RPMI7951 (cell line): ENCODE measurements at places on chromosomes 16 and 17.

- DNase-seq = peak; percentile 65
Observed at GRCh38 chr16:4393240-4393600, 21.6 kb downstream of the VASN start.

- DNase-seq = no peak
Observed at GRCh38 chr17:62724398-62725146, 83.5 kb downstream of the MARCHF10 start.

GRCh38 chr17:44623070-44623725 lies 33.1 kb upstream of the MEIOC start:
- peak; percentile 21 for DNase-seq

GRCh38 chr17:45139533-45139920 lies 4.0 kb downstream of the ACBD4 start:
- DNase-seq = no peak

GRCh38 chr17:79986411-79987186 lies 49.1 kb downstream of the TBC1D16 start:
- DNase-seq = peak; percentile 91

GRCh38 chr17:41734139-41734948 lies at the start of gene HAP1:
Gene HAP1, minus strand, starts transcription at chr17:41734643. Its CDS starts 9 bp downstream, at chr17:41734634.
- DNase-seq = no peak

DNA sequence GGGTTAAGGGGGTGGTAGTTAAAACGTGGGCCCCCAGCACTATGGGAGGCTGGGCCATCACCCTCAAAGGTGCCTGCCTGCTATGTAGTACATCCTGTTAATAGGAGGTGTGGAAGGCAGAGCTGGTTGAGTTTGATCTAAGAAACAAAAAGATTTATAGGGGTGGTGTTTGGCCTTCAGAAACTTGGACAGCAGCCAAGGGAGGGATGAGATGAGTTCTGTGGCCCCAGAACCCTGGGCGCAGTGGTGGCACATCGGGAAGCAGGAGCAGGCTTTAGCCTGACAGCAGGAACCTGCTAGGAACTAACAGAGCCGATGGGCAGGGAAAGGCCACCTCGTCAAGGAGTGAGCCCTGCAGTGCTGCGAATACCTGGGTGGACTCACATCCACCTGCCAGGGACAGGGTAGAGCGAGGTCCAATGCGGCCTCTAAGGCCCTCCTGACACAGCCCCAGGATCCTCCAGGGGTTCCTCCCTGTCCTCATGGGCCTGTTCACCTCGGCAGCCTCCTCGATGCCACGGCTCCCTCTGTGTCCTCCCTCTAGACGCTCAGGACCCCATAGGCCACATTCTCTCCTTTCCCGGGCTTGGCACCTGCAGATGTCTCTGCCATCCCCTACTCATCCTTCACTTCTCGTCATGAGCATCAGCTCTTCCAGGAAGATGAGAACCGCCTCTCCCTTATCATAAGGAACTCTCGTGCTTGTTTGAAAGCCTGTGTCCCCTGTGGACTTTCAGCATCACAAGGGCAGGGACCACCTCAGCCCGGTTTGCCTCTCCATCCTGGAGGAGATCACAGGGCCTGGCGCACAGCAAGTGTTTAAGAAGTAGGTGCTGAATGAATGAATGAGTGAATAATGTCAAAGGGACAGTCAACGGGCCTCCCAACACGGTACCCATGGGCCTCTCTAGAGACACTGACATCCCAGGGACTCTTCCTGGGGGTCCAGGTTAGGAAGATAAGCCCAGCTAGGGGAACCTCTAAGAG lies 103.5 kb upstream of the TNRC6C start:
- no peak for DNase-seq

DNA sequence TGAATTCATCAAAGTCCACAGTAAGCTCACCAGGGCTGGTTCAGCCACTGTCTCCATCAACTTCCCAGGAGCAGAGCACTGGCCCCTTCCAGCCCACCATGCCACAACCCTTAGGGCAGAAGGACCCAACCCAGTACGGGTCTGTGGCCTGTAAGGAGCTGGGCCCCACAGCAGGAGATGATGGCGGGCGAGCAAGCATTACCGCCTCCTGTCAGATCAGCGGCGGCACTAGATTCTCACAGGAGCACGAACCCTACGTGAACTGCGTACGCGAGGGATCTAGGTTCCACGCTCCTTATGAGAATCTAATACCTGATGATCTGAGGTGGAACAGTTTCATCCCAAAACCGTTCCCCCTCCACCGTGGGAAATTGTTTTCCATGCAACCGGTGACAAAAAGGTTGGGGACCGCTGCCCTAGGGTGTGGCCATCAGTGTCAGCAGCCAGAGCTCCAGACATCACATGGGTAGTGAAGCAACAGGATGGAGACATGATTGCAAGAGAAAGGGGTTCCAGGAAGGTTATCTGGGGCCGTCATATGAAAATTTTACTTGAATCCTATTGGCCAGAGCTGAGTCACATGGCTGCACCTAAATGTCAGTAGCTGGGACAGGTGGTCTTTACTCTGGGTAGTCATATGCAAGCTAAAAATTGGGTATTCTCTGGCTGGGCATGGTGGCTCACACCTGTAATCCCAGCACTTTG lies 12.4 kb upstream of the SLC25A19 start:
- DNase-seq = no peak

GRCh38 chr17:64772845-64773299 lies 110.8 kb upstream of the SMURF2 start:
- DNase-seq = no peak

DNA sequence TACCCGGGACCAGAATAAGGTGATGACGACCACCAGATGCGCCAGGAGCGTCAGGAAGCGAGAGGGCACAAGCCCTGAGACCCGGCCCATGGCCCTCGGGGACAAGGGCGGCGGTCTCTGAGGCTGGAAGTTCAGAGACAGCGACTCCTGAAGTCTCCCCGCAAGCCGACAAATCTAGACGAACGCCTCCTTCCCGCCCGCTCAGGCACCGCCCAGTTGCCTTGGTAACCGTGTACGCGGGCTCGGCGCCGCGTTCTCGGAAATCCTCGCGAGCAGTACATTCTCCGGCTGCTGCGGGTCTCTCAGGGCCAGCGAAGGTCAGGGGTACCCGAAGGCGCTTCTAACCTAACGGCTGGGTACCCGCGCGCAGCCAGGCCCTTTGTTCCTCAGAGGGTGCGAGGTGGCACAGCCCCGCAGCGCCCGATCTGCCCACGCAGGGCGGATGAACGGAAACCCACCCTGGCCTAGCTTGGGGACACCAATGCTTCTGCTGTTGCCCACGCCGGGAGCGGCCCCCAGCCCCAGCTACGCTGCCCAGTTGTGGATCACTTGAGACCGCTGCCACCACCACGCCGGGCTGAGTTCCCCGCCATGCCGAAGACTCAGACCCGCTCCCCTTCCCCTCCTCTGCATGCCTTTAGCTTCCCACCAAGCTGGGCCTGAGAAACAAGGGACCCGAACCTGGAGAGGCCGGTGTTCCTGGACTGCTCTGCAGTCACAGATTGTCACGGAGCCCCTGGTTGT lies at the start of gene TMEM107:
TSS of gene TMEM107 (minus strand) at position 184 of the 744 bp plus-strand sequence. CDS start at position 90, 94 bp downstream.
- peak; percentile 82 for DNase-seq

DNA sequence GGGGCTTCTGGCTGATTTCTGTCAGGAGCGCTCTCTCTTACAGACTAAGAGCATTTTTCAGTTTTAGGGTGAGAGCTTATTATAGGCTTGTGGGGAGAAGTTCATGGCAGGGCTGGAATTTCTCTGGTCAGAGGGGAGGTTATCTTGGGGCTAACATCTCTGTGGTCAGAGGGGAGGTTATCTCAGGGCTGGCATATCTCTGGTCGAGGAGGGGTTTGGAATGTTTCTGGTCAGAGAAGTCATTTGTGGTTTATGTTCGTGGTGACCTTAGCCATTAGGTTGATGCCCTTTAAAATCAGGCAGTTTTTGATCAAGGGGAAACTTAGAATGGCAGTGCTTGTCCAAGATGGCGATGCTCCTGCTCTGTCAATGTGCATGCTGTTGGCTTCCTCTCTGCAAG lies 10.8 kb upstream of the USP31 start:
- peak; percentile 11 for DNase-seq

GRCh38 chr17:45123930-45124796 lies 8.2 kb downstream of the PLCD3 start:
- peak; percentile 92 for DNase-seq

DNA sequence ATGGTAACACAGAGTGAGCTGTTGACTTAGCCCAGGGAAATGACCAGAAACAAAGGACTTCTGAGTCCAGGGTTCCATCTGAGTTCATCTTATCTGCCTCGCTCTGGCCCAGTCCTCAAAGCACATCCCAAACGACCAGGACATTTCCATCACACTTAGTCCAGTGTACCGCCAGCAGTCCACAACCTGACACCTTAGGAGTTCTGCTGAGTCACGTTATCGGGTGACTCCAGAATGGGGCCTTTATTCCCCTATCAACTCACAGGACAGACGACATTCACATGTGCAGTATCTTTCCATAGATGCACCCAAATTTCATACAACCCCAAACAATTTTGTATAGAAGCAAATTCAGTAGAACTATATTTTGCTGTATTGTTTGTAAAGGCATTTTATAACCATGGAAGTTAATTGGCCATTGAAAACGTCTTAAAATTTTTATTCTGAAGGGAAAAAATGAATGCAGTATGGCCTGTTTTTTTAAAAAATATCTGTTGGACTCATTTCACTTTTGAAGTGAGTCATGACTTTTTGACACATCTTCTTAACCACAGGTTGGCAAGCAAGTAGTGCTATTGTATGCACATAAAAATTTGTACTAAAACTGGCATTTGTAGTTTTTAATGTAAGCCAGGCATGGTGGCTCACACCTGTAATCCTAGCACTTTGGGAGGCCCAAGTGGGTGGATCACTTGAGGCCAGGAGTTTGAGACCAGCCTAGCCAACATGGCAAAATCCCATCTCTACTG lies 46.3 kb downstream of the ZNF18 start:
- no peak for DNase-seq

DNA sequence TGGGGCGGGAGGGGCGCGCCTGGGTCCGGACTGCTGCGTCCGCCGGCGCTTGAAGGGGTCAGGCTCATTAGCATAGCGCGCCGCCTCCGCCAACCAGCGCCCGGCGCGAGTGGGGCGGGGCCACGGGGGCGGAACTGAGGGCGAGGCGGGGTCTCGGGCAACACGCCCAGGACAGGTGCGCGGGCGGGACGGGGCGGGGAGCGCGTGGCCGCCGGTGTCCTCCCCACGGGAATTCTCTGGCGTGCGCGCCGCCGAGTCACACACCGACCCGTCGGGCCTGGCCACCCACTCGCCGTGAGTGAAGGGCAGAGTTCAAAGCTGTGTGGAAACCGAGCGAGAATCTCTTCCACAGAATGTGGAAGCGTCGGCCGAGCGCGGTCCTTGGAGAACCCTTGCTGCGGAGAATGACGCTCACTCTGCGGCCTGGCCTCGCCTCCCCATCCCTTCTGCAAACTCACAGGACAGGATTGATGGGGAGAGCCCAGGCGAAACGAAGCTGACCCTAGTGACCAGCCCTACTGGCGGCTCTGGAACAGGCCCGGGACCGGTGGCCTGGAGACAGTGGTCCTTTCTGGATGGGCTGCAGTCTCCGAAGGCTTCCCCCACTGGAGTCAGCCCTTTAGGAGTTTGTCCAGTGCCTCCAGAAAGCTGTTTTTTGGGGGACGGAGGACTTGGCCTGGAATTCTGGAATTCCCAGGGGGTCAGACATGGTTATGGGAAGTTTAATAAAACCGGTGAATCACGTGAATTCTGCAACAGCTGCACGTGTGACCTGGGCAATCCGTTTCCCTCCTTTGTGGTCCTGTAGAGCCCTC lies at the start of gene SNAI3:
TSS of gene SNAI3 (minus strand) at position 69 of the 815 bp plus-strand sequence. CDS start 101 bp downstream, outside the sequence.
- DNase-seq = peak; percentile 45

GRCh38 chr16:22816475-22816874 lies 2.5 kb downstream of the HS3ST2 start:
- peak; percentile 19 for DNase-seq

- peak; percentile 66 for DNase-seq
Observed at GRCh38 chr16:59385959-59386358, 651.8 kb upstream of the GOT2 start.

DNA sequence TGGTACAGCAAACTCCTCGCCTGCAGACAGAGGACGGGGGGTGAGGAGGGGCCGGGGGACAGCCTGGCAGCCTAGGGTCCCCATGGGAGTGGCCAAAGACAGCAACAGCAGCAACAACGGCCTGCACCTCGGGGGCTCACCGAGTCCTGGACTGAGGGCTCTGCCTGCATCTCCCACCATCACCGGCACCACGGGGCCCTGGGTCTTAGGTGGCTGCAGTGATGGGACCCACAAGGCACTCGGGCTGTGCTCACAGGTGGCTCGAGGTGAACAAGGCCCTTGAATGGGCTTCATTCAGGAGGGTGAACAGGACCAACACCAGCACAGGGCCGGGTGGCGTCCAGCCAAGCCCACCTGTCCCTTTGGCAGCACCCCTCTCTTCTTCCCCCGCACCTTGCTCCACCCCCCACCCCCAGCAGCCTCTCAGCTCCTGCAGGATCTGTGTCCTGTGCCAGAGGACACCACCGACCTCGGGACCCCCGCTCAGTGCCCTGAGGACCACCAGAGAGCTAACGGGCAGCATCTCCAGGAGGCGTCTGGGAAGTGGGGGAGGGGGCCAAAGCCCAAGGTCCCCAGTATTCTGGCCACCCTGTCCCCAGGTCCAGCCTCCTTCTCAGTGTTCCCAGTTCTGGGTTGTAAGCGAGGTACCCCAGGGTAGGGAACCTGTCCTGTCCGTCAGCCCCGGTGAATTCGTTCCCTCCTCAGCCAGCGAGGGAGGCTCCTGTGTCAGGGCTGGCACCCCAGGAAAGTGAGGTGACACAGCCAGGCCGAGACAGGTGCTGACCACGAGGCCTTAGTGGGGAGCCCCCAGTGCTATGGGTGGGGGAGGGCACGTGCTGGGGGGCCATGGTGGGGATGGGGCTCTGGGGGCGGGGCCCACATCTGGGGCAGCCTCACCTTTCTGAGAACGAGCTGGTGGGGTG lies 94.3 kb downstream of the TBC1D16 start:
- no peak for DNase-seq
